ENCODE measurements at places on chromosomes 2 and 18. TPM values are rescaled to one million over a fixed set of nuclear protein-coding genes. Genes with fewer than 3 reads are reported as not detected.

GPR39 gene
- total RNA-seq: 0.06 TPM

TXNL1 gene
- 61.5 TPM for total RNA-seq

CNDP1 gene
- not detected for total RNA-seq

HOXD10 gene
- not detected for total RNA-seq

SMCHD1 gene
- 29.5 TPM for total RNA-seq

CRYGD gene
- not detected for total RNA-seq

RAMP1 gene
- total RNA-seq: 37.2 TPM

IL1RL2 gene
- 3.5 TPM for total RNA-seq

Measured in cardiac ventricle fibroblast (primary cell).